ENCODE measurements at places on chromosomes 1 and 21. TPM values are rescaled to one million over a fixed set of nuclear protein-coding genes. Genes with fewer than 3 reads are reported as not detected.

The HLX gene
- 3.1 TPM for polyA plus RNA-seq

The AMY1A gene
- not detected for polyA plus RNA-seq

The CA6 gene
- polyA plus RNA-seq, result not detected

The RIPPLY3 gene
- polyA plus RNA-seq, result 0.05 TPM

The GNAT2 gene
- polyA plus RNA-seq, result not detected

The FAM3B gene
- polyA plus RNA-seq, result 0.90 TPM

The SERPINC1 gene
- not detected for polyA plus RNA-seq

The LYPLAL1 gene
- polyA plus RNA-seq, result 14.9 TPM

The LRRN2 gene
- polyA plus RNA-seq, result not detected

The LCE1D gene
- not detected for polyA plus RNA-seq

The PLA2G4A gene
- polyA plus RNA-seq, result 8.5 TPM

The CELA3A gene
- 9.5 TPM for polyA plus RNA-seq

The PDC gene
- polyA plus RNA-seq, result not detected

The NFASC gene
- 4.3 TPM for polyA plus RNA-seq

The AK5 gene
- not detected for polyA plus RNA-seq

The SLAMF9 gene
- not detected for polyA plus RNA-seq

DNA sequence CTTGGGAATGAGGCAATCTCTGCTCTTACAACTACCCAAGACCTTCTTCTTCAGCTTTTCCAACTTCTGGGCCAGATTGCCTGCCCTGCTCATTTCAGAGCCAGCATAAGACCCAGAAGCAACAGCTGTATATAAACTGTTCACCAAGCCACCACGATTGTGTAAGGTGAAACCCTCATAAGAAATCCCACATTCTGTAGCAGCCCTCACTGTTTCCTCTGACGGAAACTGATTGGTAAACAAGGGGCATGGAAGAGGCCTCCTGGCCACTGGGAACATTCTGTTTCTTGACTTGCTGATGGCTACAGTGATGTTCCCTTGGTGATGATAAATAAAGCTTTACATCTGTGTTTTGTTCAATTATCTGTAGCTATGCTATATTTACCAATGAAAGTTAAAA, 39.7 kb upstream of the EXO1 start:
- DNase-seq, result no peak

- DNase-seq, result no peak
These were observed 789 bp upstream of the S100A14 start for GRCh38 chr1:153616917-153617311.

GRCh38 chr21:45973475-45974072, 8.0 kb upstream of the COL6A1 start:
- peak; percentile 94 for DNase-seq

DNA sequence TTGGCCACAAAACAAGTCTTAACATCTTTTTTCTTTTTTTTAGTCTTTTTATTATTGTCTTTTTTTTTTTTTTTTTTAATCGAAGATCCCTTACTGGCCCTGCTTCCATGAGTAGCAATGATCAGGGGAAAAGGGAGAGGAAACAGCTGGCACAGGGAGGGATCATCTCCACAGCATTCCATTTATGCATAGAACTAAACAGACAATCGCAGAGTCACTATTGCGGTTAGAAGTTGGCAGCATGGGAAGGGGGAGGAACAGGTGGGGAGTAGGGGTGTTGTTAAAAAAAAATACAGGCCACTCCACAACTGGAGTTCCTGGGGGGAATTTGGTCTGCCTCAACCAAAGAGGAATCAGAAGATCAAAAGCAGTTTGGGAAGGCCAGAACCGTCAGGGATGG, 55.4 kb downstream of the C1orf185 start:
- no peak for DNase-seq

GRCh38 chr1:1929102-1929638, 10.1 kb upstream of the TMEM52 start:
- no peak for DNase-seq

GRCh38 chr1:113545626-113546025, 155.3 kb downstream of the MAGI3 start:
- DNase-seq, result no peak

- no peak for DNase-seq
These were observed 86.0 kb downstream of the NCAM2 start for GRCh38 chr21:21084179-21084578.

DNA sequence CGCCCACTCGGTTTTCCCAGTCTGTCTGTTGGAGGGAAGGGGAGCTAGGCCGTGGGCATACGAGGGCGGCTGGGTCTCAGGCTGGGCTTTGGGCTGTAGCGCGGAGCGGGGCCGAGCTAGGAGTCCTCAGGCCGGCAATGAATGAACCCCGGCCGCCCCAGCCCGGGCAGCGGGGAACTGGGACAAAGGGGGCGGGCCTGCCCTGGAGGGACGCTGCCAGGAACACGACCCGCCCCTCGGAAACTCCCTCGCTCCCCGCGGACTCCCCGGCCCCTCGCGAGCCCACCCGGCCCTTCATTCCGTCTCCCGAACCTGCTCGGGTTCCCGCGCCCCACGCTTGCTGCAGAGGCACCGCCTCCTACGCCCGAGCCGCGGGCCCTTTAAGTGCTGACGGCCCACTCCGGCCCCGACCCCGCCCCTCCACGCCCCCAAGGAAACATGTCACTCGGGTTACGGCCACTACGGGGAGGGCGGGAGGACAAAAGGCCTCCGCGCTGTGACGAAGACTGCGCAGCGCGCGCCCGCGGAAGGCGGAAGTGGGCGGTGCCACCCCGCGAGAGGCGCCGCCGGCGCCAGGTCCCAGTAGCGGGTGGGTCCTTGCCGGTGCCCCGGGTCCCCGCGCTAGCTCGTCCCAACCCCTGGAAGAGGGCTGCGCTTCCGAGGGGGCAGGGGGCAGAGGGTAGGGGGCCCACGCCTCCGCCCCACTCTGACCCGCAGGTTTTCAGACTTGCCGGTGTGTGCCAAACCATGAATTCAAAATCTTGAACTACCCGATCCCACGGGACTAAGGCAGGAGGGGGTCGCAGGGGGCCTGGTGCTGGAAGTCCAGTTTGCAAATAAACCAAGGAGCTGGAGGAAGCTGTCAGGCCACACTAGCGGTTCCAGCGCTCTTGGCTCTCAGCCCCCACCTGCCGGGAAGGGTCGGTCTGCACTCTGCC, at the start of gene GALE:
Gene GALE (minus strand): TSS at position 355 of the 938 bp plus-strand sequence. CDS start 1,747 bp downstream, outside the sequence.
- peak; percentile 99 for DNase-seq

- DNase-seq, result no peak
These were observed 321.3 kb downstream of the KIF26B start for GRCh38 chr1:245475961-245476516.

DNA sequence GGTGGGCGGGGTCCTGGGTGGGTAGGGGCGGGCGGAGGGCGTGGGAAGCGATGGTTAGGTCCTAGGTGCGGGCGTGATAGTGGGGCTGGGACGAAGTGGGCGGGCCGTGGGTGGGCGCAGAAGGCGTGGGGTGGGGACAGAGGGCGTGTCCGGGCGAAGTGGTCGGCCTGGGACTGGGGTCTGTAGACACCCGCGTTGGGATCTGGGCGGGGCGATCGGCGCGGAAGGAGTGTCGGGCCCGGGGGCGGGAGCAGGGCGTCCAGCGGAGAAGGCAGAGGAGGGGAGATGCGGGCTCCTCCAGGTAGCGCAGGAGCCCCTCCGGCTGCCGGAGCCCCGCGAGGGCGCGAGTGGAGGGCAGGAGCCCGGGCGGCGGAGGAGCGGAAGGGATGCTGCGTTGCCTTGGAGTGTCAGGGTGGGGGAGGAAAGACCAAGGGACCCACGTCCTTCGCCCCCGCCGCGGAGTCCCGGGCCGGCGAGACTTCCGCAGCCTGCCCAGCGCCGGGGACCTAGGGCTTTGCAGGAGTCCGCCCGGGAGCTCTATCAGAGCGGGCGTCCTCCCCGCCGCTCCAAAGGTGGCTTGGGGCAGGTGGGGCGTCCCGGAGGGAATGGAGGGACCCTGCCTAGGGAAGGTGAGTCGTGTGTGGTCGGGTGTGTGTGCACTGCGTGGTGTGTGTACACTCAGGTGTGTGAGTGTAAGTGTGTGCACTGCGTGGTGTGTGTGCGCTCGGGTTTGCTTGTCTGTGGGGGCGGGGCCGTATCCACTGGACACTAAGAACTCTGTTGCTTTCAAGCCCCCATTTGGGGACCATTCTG, 27.0 kb upstream of the PRSS38 start:
- peak; percentile 92 for DNase-seq

- DNase-seq, result no peak
These were observed 15.1 kb downstream of the POU3F1 start for GRCh38 chr1:38031513-38031866.

- DNase-seq, result no peak
These were observed 8.1 kb upstream of the DNASE2B start for GRCh38 chr1:84390226-84390625.

DNA sequence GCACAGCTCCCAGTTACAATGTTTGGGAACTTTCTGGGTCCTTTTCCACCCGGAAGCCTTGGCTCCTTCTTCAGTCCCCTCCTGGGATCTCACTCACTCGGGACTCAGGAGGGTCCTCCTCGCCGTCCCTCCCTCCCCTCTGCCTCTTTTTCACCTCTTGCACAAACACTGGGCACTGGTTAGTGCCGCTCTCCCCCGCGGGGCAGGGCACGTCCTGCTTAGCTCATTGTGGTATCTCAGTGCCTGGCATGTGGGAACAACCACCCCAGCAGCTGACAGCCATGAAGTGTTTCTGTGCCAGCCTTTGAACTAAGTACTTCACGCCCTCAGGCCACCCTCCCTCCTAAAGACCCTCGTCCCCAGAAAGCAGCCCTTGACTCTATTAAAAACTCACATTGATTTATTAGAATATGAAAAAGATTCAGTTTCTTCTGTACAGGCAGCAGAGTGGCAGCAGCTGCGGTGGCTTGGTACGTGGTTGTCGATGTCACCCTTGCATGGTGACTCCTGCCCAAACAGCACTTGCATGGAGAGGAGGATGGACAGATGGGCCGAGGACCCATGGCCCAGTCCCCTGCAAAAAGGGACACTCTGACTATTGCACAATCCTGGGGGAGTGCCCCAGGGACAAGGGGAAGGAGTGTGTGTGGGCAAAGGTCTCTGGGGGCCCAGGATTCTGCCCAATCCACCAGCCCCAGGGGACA, 56.3 kb downstream of the SLC9A1 start:
- no peak for DNase-seq

DNA sequence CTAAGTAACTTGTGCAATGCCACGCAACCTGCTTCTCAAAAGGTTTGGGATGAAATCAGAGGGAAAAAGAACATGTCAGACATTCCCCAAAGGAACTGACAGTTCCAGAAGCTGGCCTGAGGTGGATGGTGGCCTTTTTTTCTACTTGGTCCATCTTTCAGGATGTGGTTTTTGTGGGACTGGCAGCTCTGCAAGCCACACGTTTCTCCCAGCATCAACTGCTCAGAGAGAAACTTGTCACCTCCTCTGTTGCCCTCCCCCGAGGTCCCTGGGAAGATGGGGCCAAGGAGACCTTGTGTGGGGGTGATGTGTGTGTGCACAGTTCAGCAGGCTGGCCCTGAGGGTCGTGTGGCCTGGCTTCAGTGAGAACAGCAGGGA, 2.5 kb upstream of the DHRS3 start:
- DNase-seq, result peak; percentile 68

DNA sequence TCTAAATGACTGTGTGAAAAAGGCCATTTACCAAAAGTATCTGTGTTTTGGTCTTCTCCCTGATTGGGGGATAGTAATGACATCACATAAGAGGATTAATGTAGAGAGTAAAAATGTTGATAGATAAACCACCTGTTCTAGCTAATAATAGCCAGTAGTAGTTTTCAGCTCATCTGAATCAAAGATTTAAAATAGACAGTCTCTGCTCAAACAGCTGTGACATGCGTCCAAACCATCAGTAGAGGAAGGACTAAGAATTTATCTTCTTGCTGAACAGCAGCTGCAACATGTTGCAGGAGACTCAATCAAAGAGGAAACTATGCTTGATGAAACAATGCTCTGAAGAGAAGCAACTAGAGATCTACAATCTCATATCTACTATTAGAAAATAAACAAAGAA, 21.4 kb downstream of the TMPRSS15 start:
- DNase-seq, result no peak

- DNase-seq, result no peak
These were observed 101.7 kb downstream of the ADAMTS1 start for GRCh38 chr21:26743524-26743923.

- DNase-seq, result peak; percentile 92
These were observed 20.7 kb upstream of the MFSD2A start for GRCh38 chr1:39933956-39934941.

DNA sequence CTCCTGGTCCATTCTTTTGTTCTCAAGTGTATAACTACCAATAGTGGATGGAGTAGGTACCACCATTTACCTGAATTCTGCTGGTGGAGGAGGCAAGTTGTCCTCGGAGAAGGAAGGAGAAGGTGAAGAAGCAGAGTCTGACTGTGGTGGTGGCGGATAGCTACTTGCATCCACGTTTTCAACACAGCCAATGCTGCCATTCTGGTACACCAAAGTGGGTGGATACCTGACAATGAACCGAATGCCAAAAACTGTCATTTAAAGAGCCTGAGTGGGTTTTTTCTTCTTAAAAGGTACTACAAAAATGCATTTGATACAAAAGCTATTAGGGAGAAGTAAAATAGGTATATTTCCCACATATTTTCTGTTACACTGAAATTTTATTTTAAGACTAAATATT, 20.1 kb downstream of the GPR3 start:
- no peak for DNase-seq

- DNase-seq, result no peak
These were observed 8.2 kb downstream of the RCOR3 start for GRCh38 chr1:211267204-211267857.

GRCh38 chr1:240610636-240611035, 1.3 kb downstream of the GREM2 start:
- no peak for DNase-seq

DNA sequence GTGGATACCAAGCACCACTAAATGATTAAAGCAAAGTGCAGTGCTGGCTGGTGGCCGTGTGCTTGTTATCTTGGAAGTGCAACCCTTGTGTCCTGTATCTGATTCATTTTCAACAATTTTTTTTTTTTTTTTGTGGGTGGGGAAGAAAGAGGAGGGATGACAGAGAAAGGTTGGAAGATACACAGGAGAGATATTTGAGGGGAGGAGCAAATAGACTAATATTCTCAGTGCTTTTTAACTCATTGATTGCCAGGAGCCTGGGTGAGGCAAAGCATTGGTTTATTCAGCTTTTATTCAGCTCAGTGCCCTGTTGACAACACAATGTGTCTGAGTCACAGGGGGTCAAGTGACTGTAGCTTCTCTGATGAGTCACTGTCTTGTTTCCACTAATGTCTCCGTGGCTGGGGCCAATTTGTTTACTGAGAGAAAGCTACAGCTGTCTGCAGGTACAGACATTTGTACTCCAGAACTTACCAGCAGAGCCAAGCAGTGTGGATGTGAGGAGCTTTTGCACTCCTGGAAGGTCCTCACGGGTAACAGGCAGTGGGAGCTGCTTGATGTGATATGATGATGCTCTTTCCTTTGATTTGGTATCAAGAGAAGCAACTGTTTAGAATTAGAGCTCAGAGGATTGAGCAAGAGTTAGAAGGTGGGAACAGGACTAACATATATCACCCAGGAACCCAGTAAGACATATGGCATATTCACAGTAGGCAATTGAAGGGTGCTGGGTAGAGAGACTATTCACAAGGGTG, 23.6 kb upstream of the DNM3 start:
- DNase-seq, result no peak

DNA sequence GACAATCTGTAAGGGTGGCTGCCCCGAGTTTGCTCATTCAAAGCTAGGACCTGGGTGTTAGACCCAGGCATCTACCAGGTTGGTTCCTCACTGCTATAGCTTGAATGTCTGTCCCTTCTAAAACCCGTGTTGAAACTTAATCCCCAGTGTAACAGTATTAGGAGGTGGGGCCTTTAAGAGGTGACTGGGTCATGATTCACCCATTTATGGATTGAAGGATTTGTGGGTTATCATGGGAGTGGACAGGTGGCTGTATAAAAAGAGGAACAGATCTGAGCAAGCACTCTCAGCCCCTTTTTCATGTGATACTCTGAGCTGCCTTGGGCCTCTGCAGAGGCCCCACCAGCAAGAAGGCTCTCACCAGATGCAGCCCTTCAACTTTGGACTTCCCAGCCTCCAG, 29.4 kb downstream of the PSMG1 start:
- no peak for DNase-seq
